AG04449 (cell line): ENCODE measurements at places on chromosomes 7 and 10.

- DNase-seq: no peak
These were observed 314.1 kb upstream of the ETV1 start for GRCh38 chr7:14303536-14303935.

GRCh38 chr7:99143521-99143852 lies 421 bp downstream of the SMURF1 start:
- no peak for DNase-seq

DNA sequence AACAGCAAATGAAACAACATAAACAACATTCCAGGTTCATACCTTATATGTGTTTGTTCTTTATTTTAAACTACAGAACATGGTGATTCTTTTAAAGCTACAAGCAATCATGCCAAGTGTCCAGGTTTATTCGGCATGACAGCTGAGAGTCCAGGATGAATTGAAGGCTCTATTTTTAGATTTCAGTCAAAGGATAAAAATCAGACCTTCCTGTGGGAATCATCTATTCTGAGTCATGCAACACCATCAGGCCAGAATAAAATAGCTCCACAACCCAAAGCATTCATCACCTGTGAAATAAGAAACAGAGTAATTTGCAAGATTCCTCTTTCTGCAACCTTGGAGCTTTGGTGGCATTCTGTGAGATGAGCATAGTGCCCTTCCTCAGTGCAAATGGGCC lies 292.4 kb upstream of the MYO3A start:
- DNase-seq: no peak

GRCh38 chr7:102891693-102892261 lies 21.0 kb upstream of the LRRC17 start:
- DNase-seq: peak; percentile 66

GRCh38 chr7:114519240-114519639 lies 104.6 kb downstream of the FOXP2 start:
- no peak for DNase-seq

- DNase-seq: no peak
These were observed 472.6 kb downstream of the PLXNA4 start for GRCh38 chr7:132103718-132104117.

- DNase-seq: no peak
These were observed 108.1 kb downstream of the ITGB8 start for GRCh38 chr7:20438694-20439376.

GRCh38 chr7:39709768-39710311 lies 86.5 kb downstream of the RALA start:
- DNase-seq: no peak

DNA sequence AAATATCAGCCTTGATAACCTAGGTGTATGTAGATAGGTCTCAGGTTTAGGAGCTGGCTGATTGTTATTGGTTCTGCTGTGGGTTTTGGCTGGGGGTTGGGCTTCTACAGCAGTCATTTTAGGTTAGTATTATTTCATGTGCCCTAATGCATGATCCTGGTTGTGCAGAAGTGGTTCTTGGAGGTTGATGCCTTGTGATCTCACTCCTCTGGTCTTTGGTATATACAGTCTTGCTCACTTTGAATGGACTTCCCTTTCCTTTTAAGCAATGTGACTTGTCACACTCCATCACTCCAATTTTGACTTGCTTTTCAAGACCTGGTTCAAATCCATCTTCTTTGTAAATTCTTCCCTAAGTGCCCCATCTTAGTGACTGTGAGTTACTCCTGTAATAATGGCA lies 188.9 kb downstream of the LRMDA start:
- no peak for DNase-seq

DNA sequence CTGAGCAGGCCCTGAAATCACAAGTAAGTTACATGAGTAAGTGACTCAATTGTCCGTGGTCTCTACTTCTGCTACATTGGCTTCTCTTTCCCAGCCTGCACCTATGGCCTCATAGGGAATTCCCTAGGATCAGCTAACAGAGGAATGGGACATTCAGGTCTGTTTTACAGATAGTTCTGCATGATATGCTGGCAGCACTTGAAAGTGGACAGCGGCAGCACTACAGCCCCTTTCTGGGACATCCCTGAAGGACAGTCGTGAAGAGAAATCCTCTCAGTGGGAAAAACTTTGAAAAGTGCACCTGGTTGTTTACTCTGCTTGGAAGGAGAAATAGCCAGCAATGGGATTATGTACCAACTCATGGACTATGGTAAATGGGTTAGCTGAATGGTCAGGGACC lies 293.1 kb upstream of the CACNA2D1 start:
- DNase-seq: no peak

DNA sequence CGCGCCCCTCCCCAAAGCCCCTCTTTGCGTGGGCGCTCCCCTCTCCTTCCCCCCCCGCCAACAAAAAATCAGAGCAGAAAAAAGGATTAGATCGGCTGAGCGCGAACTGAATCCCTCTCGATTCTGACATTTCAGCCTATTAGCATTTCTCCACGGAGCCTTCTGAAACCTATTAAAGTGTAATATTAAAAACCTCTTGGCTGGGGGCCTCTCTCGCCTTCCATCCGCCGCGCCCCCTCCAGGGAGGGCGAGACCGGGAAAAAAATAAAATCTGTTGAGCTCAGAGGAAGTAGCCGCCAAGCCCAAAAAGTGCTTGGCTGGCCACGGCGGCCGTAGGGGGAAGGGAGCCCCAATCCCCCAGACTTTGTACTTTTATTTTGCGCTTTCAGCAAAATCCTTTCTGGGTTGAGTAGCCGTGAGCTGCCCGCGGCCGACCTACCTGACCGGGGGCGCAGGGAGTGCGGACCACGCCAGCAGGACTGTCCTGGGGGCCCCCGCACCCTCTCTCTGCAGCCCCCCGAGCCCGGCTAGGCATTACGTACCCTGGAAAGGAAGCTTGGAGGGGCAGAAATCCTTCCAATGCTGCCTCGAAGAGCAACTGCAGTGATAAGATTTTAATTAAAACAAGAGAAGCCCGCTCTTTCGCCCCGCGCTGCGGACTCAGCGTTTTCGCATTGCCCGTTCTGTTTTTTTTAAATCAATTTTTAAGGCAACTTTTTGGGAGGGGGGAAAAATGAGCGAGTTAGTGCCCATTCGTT lies 1.3 kb upstream of the TNRC18 start:
- no peak for DNase-seq

GRCh38 chr10:58535311-58535710 lies 22.6 kb downstream of the BICC1 start:
- DNase-seq: no peak

DNA sequence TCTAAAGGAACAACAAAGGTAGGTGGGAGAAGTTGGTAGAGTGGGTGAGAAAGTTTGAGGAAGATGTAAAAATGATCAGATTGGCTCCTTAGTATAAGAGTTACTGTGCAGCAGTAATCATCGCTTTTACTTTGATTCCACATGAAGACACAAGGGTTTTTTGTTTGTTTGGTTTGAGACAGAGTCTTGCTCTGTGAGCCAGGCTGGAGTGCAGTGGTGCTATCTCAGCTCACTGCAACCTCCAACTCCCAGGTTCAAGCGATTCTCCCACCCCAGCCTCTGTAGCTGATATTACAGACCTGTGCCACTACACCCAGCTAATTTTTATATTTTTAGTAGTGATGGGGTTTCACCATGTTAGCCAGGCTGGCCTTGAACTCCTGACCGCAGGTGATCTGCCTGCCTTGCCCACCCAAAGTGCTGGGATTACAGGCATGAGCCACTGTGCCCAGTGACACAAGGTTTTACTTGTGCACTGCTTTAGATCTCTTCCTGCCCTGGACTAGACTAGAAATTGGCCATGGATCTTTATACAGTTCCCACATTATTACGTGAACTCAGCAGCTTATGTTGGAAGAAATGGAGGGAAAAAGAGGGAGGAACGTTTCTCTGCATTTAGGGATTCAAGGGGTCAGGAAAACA lies 10.7 kb downstream of the LUC7L2 start:
- no peak for DNase-seq

DNA sequence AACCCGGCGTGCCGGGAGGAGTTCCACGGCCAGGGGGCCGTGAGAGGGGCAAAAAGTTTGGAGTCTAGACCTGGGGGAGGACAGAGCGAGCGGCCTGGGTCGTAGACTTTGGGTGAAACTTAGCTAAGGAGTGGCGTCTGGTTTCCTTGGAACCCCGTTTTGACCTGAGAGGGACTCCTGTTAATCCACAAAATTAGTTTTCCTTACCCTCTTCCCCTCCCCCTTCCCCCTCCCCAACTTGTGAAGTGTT lies 574 bp downstream of the MARCHF5 start:
- no peak for DNase-seq

DNA sequence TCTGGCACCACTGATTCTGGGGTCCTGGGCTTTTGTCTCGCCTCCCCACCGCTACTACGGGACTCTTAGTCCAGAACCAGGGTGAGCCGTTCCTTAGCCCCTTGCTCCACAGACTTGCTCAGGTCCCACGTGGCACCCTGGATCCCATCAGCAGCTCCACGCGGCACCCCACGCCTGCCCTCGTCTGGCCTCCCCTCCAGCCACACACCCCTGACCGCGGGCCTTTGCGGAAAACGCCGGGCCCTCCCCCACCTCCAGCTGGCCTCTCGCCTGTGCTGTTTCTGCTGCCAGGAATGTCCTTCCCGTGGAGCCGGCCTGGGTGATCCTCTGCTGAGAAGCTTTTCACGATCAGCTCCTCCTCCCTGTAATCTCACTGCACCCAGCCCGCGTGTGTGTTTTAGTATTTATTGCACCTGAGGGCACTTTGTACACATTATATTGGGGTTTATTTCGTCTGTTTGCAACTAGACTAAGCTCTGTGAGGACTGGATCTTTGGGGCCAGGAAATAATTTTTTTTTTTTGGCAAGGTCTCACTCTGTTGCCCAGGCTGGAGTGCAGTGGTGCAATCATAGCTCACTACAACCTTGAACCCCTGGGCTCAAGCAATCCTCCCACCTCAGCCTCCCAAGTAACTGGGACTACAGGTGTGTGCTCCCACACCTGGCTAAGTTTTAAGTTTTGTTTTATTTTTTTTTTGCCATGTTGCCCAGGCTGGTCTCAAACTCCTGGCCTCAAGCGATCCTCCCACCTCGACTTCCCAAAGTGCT lies 10.5 kb upstream of the TTYH3 start:
- no peak for DNase-seq

- no peak for DNase-seq
These were observed 59.1 kb downstream of the CSTF2T start for GRCh38 chr10:51640120-51640819.

- no peak for DNase-seq
These were observed 83.7 kb downstream of the KIAA1217 start for GRCh38 chr10:24292304-24293293.

DNA sequence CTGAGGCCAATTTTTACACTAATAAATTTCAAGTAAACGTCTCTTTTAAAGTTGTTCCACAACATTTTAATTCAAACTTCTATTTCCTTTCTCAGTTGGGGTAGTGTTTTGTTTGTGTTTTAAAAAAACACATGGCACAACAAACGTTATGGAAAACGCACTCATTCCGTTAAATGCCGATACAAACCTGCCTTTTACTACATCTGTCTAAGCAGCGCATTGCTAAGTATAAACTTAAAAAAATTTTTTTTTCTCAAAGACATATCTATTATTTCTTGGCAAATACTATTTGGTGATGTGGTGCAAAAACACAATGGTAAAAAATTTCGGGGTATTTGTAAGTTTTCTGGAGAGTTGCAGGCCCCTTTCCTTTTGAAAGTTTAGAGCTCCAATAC lies 1.4 kb downstream of the SKIDA1 start:
- DNase-seq: no peak

DNA sequence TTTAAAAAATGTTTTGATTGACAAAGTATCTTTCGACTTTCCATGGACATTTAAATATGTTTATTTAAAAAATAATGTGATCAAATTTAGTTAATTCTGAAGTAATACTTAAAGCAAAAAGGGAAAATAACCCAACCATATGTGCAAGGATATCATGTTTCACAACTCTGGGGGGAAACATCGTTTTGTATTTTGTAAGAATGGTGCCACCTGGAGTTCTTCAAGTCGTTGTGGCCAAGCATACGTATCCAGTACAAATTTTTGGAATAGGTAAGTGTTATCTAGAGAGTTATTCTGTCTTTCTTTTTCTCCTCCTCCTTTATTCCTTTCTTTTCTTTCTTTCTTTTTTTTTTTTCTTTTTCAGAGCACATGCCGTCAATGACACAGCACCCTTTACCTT lies 176.2 kb upstream of the CSTF2T start:
- DNase-seq: no peak

DNA sequence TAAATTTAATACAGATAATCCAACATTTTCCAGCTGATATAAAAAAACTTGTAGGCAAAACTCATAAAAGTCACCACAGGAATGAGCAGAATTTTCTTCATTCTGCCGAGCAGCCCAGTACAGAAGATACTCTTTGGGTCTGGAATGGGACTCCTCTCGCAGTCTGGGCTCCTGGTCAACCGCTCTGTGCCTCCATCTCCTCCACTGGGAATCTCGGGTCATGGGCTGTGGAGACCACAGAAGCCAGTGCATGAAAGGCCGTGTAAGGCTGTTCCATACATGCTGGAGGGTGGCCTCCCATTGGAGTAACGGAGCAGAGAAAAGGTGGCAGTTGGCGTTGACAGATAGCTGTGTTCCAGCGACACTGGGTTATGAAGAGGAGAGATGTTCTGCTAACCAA lies 616.4 kb upstream of the MGMT start:
- DNase-seq: no peak

GRCh38 chr10:42646687-42647640 lies 8.6 kb upstream of the ZNF33B start:
- no peak for DNase-seq

DNA sequence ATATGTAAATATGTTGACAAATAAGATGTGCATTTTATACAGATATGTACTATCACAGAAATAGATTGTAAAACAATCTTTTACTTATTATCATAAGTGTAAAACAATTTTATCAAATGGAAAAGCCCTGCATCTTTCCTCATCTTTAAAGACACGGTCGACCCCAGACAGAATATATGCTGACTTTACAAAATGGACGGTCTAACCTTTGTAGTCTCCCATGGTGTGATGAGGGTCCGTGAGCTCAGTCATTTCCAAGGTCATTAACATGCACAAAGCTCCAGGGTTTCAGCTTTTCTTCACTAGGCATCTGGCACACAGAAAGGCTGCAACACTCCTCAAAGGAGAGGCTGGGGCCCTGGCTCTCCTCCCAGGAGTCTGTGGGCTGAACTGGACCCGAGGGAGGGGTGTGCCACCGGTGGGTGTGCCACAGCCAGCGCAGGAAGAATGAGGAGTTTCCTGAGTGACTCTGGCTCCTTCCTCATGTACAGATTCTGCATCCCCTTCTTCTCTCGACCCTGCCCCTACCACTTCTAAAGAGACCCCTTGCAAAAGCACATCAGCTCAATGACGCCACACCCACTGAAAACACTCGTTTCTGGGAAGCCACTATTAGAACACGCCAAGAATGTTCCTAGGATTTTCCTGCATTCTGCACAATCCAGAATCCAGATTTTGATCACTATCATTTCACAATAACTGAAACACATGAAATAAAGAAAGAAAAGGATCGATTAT lies 26.2 kb upstream of the ABLIM1 start:
- DNase-seq: no peak

DNA sequence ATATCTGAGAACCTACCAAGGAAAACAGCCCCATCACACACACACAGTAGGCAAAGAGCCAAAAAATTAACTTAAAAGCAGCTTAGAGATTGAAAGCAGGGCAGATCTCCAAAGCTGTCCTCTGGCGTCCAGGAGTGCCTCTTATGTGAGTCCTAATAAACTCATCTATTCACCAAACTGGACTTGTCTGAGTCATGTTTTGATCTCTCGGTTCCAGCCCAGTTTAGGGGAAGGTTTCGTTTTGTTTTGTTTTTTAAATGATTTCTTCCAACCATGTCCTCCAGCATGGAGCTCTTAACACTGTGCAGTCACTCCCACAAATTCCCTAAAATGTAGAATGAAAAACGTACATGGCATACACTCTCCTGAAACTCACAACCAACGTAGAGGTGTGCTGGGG lies 6.7 kb upstream of the PRSS37 start:
- DNase-seq: no peak

GRCh38 chr10:67476201-67476600 lies 219.8 kb downstream of the CTNNA3 start:
- DNase-seq: no peak
